ENCODE measurements at places on chromosomes 2 and 18. TPM values are rescaled to one million over a fixed set of nuclear protein-coding genes. Genes with fewer than 3 reads are reported as not detected.

Gene ERFE
- total RNA-seq = 0.69 TPM

Gene KCNS3
- total RNA-seq = 3.0 TPM

- DNase-seq = no peak
Observed at GRCh38 chr2:49780949-49781348, 626.6 kb upstream of the FSHR start.

Gene FAM237A
- total RNA-seq = not detected

DNA sequence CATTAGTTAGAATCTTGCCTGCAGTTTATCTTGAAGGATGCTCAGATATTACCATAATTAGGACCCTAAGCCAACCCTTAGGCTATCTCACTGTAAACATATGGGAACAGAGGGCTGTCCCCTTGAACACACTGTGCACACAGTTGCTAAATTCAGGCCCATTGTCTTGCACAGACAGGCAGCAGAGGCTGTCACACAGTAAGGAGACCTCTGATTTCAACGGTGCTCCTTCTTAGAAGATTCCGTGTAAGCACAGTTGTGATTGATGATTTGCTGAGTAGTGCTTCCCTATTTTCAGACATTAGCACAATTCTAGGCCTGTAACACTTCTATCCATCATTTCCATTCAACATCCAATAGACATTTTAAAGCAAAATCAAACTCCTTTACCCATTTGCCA, 108.0 kb downstream of the RNF152 start:
- no peak for DNase-seq

Gene SULT6B1
- not detected for total RNA-seq

Gene PRKRA
- 38.4 TPM for total RNA-seq

DNA sequence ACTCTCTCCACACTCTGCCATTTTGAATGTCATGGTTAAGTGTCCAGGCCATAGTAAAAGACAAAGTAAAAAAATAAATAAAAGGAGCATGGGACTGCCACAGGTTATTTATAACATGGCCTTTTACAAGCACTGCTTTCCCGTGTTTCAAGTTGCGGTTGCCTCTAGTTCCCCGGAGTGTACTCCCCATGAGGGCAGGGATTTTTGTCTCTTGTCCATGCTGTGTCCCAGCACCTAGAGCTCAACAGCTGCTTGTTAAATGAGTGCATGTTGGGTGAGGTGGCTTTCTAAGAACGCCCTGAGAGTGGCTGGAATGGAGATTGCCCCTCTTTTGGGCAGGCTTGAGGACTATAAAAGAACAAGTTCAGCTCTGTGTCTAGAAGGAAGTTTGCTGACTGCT, 8.4 kb downstream of the CAVIN2 start:
- no peak for DNase-seq
